Common myeloid progenitor, CD34-positive (primary cell): ENCODE measurements at places on chromosomes 5 and 9.

DNA sequence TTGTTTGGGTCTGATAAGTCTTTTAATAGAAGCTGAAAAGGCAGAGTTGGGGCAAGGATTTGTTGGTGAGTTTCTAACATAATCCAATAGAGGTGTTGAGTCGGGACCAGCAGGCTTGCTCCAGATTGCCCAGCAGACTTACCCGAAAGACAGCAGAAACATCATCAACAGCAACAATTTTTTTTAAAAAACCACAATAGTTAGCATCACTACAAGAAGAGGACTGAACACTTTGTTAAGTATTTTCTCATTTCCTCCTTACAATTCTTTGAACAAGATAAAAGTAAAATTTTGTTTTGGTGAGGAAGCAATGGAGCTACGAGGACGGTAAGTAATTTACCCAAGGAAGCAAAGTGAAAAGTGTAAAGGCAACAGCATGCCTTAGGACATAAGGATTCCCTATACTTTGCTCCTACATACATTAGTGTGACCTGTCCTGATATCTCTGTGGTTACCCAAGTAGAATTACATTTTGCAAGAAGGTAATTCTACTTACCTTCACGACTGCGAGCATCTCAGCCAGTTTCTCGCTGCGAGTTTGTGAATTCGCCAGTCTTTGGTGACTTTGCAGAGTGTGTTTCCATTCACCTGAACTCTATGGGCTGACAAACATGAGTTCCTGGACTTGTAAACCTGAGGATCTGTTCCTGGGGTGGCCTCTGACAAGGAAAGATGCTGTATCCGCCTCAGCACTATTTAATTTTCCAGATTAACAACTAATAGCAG, 13.2 kb downstream of the ITK start:
- no peak for DNase-seq

- DNase-seq = peak; percentile 73
These were observed 1.3 kb downstream of the MOB3B start for GRCh38 chr9:27528076-27528885.

GRCh38 chr5:763998-764781, 20.3 kb downstream of the ZDHHC11B start:
- DNase-seq = no peak

GRCh38 chr9:88372103-88372654, 16.1 kb upstream of the SPIN1 start:
- DNase-seq = no peak

GRCh38 chr5:84724683-84725082, 340.0 kb upstream of the EDIL3 start:
- no peak for DNase-seq

DNA sequence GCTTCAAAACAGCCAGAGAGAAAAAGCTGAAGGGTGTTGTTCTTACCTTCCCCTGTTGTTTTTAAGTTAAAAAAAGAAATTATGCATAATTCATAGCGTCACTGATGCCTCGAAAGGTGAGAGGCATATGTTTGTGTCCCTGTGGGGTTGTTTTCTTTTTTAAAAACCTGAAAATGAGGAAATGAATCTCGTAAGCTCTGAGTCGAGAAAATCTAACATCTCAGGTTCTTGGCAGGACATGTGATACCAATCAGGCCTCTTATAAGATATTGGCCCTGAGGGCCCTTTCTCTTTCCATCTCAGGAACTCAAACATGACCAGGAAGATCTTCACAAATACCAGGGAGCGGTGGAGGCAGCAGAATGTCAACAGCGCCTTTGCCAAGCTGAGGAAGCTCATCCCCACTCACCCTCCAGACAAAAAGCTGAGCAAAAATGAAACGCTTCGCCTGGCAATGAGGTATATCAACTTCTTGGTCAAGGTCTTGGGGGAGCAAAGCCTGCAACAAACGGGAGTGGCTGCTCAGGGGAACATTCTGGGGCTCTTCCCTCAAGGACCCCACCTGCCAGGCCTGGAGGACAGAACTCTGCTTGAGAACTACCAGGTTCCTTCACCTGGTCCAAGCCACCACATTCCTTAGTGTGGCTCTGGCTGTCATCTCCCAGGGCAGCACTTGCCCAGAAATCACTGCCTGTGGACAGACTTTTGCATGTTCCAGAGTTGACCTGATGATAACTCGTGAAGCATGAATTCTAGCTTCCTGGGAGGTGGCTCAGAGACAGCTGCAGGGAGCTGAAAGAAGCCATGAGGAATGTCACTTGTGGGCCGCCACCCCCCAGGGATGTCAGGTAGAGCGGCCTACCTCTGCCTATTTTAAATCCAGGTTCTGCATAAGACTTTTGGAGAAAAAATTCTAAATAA, at the start of gene TAL2:
Gene TAL2 (plus strand): TSS at position 274 of the 921 bp plus-strand sequence. CDS start 40 bp downstream, at position 314.
- DNase-seq = no peak

DNA sequence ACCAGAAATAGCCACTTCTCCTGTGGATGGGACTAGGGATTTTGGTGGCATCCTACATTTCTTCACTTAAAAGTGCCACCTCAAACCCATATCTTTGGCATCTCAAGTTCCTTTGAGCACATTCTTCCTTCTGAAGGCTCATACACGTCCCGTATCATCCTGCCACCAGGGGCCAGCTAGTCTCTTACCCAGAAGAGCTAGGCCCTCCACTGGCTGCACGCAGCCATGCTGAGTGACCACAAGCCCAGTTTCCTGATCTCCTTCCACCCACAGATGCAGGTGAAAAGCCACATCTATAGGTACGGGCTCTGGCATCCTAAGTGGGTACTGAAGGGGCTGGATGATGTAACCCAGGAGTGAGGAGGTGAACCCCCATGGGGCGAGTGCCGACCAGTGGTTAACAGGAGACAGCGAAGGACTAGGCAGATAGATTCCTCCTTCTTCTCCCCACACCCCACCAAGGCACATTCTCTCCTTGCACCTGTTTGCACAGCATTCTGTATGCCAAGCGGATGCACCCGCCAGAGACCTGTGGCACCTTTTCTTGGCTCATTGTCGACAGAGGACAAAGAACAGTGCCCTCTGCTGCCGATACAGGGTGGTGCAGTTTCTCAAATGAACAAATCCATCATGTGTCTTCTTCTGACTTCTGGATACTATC, 14.4 kb upstream of the SCGB3A1 start:
- peak; percentile 80 for DNase-seq

DNA sequence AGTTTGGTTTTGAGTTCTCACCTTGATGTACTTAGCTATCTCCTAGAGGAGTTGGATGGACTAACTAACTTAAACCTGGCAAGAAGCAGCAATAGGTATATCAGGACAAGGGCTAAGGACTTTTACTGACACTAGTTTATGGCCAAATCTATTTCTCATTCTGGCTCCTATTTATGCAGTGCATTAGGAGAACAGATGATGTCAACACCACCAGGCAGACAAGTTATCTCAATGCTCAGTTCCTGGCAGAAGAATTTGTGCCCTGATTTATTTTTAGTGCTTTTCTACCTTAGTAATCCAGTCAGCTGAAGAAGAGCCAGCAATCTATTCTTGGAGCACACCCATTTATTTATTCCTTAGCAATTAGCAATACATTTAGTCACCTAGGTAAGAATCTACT, 30.7 kb upstream of the MYOT start:
- DNase-seq = no peak

DNA sequence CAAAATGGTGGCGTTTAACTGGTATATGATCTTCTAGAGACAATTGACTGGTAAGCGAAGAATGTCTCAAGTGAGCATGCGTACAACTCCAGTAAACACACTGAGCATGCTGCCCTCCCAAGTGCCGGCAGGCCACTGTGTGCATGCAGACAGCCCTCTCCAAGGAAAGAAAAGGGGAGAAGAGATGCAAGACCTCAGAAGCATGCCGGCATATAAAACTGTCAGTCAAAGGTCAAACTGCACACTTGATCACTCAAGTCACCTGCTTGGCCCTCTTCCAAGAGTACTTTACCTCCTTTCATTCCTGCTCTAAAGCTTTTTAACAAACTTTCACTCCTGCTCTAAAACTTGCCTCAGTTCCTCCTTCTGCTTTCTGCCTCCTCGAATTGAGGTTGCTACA, 910.2 kb downstream of the TAF11L14 start:
- no peak for DNase-seq

DNA sequence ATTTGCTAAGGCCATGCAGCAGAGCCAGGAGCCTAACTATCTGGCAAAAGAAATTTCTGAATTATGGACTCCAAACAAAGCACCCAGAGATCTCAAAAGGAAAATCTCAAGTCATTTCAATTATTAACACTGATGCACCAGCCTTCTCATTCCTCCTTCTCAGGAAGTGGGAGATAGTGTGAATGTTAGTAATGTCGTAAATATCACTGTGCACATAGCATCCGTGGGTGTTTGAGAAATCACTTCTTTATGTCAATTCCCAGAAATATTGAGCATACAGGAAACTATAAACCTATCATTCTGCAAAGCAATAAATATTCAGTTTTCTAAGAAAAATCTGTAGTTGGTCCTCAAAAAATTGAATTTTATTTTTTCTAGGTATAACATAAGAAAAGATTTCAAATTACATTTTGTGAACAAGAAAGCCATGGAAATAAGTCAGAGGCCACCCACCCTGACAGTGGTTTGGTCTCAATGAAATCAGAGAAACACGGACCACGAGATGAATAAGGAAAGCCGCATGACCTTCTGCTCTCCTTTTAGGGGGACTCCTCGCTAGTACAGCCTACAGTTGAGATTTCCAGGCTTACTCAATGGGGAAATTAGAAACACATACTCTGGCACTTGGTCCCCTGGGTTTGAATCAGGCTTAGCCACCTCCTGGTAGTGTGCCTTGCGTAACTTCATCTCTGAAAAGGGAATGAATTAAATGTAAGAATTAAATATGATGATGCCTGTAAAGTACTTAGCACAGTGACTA, 120.6 kb downstream of the DIRAS2 start:
- no peak for DNase-seq

- no peak for DNase-seq
These were observed 10.5 kb downstream of the SLC38A9 start for GRCh38 chr5:55701462-55702103.

DNA sequence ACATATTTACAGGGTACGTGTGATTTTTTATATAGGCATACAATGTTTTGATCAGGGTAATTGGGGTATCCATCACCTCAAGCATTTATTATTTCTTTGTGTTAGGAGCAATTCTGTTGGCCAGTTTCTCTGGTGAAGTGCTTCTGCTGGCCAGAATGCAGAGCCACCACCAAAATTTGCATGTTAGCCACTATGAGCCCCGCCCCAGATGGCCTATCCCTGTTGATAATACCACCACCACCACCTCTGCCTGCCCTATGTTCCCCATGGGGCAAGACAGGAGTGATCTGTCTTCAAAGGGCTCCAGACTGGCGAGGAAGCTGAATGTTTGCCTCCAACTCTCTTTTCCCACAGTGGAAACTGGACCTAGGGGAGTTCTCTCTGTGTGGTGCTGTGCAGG, 26.0 kb upstream of the JAK2 start:
- no peak for DNase-seq

DNA sequence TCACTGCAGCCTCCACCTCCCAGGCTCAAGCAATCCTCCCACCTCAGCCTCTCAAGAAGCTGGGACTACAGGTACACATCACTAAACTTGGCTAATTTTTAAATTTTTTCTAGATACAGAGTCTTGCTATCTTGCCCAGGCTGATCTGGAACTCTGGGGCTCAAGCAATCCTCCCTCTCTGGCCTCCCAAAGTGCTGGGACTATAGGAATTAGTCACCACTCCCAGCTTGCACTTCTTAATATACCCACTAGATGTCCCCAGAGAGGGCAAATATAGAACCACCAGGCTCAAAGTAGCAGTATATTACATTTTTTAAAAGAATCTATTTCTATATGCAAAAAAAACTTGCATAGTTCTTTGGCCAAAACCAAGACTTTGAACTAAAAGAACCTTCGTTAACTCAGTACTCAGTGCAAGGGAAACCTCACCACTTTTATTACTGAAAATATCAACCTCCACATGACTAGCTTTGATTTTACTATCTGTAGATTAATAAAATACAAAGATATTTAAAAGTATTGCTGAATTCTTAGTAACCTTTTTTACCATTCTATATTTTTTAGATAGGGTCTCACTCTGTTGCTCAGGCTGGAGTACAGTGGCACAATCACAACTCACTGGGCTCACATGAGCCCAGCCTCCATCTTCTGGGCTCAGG, 25.8 kb upstream of the HSD17B3 start:
- peak; percentile 59 for DNase-seq

GRCh38 chr5:32339878-32340277, 27.1 kb upstream of the MTMR12 start:
- DNase-seq = no peak
